NCI-H1048 (cell line): ENCODE measurements at places on chromosomes 1 and 21.

- no peak for DNase-seq
These were observed 51.4 kb downstream of the CDC7 start for GRCh38 chr1:91552091-91552490.

DNA sequence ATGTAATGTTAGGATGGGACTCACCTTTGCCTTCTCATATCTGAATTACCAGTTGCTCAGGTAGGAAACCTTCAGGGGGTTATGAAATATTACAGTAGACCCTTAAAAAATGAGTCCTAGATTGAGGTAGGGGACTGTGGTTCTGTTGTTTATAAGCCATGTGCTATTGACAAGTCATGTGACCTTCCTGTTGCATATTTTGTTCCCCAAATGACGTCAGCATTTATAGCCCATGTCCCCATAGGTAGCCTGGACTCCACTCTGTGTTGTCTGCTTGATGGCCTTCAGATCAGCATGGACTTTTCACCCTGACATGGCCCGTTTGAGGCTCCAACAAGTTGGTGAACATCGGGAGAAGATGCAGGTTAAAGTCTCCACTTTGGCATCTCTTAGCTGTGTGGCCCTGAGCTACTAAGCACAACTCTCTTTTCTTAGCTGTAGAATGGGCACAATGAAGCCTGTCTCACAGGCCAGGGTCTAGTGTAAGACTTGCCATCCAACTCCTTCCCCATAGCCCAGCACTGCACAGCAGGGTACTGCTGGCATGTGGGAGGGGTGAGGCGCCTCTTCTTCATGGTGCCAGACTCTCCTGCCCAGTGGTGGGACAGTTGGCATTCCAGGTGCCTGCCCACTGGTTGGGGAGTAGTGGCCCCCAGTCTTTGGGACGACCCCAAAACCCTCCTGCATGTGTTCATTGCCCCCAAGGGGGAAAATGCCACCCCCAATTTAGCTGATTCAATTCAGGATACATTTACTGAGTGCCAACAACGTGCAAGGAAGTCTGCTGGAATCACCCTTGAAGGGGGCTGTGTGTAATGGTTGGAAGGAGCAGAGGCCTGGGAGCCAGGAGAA is 36.1 kb upstream of the TTC22 start:
- DNase-seq: no peak

DNA sequence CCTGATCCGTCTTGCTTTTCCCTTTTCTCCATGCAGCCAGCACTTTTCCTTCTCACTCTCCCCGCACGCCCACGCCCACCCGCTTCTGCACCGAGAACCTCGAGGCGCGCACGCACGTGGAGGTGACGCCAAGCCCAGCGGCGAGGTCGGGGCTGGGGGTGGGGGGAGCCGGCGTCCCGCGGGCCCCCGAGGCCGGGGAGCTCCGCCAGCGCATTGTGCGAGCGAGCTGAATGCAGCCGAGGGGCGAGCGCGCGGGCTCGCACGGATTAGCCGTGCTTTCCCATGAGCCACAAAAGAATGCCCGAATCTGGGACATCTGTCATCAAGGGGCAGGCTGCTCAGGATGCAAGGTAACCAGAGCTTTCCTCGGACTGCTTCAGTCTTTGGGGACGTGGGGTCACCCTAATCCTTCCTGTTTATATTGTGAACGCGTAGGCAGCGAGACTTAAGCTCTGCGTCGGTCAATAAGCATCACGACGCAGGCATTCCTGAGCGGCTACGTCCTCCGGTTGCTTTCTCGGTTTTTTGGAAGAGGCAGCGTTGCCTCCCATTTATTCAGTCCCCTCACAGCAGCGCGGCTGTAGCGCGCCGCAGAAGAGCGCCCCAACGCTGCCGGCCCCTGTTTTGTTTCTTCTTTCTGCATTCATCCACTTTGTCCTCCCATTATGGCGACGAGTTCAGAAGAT is 67.3 kb upstream of the AKT3 start:
- no peak for DNase-seq

DNA sequence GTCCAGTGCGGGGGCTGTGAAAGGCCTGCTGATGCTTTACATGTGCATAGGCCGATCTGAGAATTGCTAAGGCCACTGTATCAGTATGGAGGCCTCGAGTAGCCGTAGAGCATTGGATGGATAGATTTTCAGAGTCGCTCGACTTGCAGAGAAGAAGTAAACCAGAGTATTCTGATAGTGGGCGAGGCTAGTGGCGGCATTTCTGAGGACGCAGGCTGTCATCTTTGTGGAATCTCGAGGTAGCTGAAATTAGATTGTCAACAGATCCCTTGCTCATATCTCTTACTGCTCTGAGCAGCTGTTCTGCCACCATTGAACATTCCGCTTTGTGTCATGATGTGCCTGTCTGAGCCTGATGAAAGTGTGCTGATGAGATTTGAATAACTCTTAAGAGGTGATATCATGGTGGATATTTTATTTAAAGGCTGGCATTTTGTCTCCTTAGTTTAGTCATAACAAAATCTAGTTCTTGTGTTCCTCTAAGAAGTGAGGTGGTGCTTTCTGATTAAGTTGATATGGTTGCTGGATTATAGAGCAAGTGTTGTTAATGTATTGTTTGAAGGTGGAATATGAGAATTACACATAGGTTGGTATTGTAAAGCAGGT is 1.5 kb downstream of the KIF1B start:
- DNase-seq: no peak

DNA sequence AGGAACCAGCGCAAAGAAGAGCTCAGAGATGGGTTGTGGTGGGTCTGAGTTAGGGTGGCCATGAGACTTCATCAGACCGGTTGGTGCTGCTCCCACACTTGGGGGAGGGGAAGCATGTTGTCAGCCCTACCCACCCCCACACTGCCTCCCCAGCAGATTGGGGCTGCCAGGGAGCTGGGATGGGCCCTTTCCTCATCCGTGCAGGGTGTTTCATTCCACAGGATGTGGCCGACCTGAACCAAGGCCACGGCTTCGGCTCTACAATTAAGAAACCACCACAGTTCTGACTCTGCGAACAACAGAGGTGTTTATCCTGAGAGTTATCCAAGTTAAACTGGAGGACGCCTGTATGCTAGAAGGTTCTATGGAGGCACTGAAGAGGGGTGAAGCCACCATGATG is 171.2 kb downstream of the ETS2 start:
- DNase-seq: no peak
